Lower leg skin (tissue), 4 donors: ENCODE measurements at places on chromosomes 7 and 10. TPM values are rescaled to one million over a fixed set of nuclear protein-coding genes. Genes with fewer than 3 reads are reported as not detected.

- no peak for DNase-seq
Observed at GRCh38 chr7:132857703-132858102, 224.2 kb downstream of the CHCHD3 start.

- no peak for DNase-seq
Observed at GRCh38 chr7:113198226-113198625, 79.9 kb upstream of the SMIM30 start.

DNA sequence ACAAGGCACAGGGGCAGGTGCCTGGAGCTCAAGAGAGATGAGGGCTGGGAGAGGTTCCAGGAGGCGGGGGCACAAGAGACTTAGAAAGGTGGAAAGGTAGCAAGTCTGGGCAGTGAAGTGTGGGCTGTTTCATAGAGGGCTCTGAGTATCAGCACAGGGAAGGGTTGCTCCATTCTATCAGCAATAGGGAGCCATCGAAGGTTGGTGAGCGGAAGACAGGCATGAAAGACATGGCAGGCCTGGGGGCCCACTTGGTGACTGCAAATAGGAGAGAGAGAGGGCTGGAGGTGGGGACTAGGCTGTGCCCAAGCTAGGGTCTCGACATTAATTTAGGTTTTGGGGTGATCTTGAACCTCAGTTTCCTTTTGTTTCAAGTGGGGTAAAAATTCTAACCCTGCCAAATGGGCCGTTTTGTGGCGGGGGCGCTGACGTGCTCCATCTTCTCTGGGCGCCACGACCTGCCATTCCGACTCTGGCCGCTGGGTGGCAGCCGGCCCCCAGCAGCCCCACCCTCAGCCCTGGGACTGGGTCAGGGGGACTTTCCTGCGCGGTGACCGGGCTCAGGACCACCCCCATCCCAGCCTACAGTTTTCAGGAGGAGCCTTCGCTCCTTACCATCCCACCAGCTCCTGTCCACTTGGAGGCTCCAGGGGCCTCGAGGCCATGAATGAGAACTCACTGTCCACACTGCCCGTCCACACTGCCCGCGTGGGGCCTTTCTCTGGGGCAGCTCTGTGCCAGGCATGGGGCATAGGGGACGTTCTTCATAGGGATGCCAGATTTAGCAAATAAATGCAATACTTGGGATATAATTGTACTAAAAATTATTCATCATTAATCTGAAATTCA lies 37.2 kb upstream of the PCBD1 start:
- peak; percentile 23 for DNase-seq

- no peak for DNase-seq
Observed at GRCh38 chr10:34206078-34206934, 608.8 kb downstream of the PARD3 start.

DNA sequence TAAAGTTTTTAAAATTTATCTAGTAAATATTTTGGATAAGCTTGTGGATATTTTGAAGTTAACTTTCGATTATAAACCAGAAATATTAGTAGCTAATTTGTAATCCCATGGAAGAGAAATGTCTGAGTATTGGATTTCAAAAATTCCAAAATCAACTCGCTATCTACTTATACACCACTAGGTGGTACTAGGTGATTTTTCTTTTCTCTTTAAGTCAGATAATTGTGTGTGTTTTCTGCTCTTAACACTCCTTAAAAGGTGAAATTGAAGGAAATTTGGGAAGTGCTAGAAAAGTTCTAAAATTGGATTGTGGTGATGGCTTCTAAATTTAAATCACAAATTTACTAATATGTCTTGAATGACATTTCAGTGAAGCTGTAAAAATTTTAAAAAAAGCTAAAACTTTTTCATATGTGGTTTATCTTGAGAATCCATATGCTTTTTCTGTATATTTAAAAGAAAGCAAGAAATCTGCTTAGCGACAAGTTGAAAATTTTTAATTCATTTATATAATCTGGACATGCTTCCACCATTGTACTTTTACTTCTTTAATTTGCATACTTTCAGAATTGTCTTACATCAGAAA lies 90.2 kb downstream of the IPMK start:
- DNase-seq, result no peak

DNA sequence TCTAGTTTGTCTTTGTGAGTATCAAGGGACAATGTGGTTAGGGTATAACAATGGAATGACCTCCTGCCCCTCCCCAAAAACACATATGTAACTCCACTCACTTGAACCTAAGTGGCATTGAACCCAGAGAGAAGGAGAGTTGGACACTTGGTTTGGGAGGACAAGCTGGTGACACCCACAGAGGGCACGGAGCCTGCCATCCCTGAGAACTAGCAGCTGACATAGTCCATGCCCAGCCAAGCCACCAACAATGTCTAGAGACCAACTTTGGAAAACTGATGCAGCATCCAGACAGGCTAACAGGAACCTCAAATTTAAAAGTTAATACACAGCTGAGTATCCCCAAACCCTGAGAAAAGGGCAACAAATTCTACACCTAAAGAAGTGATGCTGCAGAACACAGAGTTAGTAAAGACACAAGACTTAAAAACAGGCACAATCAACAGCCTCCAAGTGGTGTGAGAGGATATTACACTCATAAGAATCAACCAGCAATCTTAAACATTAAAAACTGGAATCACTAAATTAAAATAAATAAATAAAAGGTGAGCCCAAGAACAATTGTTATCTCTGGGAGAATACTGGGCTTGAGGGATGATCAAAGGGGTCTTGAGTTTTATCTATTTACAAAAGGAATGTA lies 27.2 kb downstream of the NUDCD3 start:
- no peak for DNase-seq

GRCh38 chr10:113612154-113612553 lies 51.7 kb downstream of the NRAP start:
- DNase-seq, result no peak

- no peak for DNase-seq
Observed at GRCh38 chr7:98228801-98229200, 17.6 kb downstream of the BHLHA15 start.

- no peak for DNase-seq
Observed at GRCh38 chr10:84063440-84063839, 75.9 kb upstream of the GHITM start.

Gene WDFY4
- total RNA-seq, result 0.91 TPM

Gene CAMK1D
- total RNA-seq, result 29.7 TPM

Gene LEP
- total RNA-seq, result 10.2 TPM
